Stimulated activated CD8-positive, alpha-beta memory T cell treated with anti-CD3 and anti-CD28 coated beads, Interleukin-4, amount 100 ng/mL, for 1 hour (primary cell): ENCODE measurements at places on chromosomes 7 and 10.

DNA sequence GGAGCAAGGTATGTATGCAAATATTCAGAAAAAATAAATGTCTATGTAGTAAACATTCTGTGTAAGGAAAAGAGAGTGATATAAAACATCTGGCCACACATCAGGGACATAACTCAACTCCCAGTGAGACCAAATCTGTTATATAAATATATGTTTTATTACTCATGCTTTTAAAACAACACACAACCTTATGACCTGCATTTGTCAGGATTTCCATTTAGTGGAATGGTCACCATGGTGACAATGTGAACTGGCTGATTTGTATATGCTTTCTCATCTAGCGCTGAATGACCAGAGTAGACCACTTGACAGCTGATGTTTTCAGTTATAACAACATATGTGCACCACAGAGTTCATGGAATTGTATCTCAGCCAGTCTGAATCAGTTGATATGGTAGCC lies 551.7 kb downstream of the HTR7 start:
- no peak for DNase-seq

GRCh38 chr10:118800920-118801319 lies 46.1 kb upstream of the CACUL1 start:
- no peak for DNase-seq

DNA sequence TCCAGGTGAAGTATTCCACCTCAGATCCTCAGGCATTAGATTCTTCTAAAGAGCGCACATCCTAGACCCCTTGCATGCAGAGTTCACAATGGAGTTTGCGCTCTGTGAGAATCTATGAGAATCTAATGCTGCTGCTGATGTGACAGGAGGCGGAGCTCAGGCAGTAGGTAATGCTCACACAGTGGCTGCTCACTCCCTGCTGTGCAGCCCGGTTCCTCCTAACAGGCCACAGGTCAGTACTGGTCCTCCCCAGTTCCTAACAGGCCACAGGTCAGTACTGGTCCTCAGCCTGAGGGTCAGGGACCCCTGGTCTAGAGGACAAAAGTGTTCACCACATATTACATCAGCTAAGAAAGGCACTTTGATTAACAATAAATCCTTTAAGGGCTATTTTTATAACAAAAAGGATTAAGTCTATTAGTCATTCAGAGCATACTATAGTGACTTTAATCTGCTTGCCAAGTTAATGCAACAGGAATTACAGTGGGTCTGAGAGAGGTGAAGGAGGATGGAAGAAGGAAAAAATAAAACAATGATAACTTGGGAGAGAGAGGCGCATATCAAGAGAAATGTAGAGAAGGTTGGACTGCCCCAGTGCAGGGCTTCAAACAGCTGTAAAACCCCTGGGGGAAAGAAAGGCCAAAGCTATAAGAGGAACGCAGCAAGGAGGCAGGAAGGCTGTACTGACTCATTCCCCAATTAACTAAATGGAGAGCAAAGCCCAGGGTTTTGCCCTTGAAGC lies 49.2 kb downstream of the CUL2 start:
- no peak for DNase-seq

DNA sequence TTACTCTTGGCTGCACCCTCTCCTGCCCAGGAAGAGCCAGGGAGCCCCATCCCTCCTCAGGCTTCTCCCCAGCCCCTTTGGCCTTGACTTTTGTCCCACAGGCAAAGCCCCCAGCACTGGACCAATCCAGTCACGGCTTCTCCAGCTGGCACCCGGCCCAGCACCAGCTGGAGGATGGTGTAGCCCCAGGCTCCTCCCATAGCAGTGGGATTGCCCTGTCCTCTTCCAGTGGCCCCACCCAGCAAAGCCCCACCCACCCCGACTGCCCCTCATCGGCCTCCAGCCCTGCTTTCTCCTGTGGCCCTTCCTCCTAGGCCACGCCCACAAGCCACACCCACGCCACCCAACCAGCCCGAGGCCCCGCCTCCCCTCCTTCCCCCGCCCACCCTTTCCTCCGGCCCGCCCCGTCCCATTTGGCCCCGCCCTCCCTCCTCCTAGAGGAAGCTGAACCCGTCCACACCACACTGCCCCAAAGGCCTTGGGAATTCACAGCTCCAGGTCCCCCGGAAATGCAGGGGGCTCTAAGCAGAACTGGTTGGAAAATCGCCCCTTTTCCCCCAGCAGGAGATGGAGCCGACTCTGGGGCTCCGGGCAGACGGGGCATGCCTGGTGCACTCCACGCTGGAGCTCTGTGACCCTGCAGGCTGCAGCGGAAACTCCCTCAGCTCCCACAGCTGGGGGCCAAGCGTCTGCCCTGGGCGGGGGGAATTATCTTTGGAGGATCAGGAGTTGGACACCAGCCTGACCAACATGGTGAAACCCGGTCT lies 25.2 kb downstream of the GET4 start:
- DNase-seq = no peak

DNA sequence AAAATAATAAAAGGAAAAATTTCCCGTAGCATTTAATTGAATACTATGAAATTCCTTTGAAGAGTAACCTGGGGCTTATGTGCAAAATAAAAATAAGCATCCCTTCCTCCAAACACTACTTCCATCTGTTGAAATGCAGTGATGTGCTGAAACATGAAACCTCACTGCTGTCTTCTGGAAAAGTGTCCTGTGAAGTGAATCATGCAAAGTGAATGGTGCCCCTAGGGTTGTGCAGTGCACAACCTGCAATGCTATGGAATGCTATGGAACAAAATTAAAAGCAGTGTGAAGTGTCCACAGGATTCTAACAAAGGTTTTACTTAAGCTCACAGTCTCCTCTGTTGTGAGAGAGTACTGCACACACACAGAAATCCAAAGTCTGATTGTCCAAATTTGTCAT lies 480.9 kb downstream of the ETV1 start:
- DNase-seq = no peak

DNA sequence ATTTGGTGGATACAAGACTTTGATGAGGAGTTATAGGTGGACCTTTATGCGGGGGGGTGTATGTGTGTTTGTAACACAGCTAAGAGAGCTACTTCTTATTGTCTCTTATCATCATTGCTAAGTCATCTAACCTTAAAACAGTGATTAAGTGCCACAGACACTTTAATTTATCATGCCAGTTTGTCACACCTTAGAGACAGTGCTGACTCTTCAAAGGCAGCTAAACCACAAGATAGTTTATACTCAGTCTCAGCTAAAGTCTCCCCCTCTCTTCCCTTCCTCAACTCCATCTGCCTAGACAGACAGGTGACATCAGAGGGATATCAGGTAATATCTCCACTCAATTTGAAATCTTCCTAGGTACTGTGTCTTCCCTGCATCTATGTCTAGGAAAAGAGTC lies 42.2 kb downstream of the MYPN start:
- no peak for DNase-seq
